ENCODE measurements at places on chromosomes 11 and 22.

GRCh38 chr11:34331329-34331728 lies 26.5 kb downstream of the ABTB2 start:
- DNase-seq: peak; percentile 78

GRCh38 chr11:76701294-76702040 lies 30.9 kb upstream of the LRRC32 start:
- DNase-seq: peak; percentile 86

- DNase-seq: peak; percentile 27
Measured at GRCh38 chr22:20549232-20549841, 41.9 kb downstream of the MED15 start.

- DNase-seq: no peak
Measured at GRCh38 chr22:42955087-42955635, 59.8 kb downstream of the PACSIN2 start.

DNA sequence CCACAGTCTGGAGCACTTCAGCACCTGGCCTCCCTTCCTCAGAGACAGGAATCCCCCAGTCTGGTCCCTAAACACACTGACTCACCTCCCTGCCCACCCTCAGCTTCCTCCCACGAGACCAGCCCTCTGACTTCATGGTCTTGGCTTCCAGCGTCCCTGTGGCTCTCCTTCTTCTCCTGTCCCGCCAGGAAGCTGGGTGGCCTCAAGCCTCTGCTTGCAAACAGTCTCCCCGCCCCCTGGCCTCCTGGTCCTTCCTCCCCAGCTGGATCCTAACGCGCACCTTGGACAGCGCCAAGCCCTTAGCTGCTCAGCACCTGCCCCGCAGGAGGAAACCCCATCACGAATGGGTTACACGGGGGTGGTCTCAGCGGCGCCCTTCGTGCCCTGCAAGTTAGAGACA lies 4.5 kb downstream of the NCF4 start:
- peak; percentile 12 for DNase-seq

GRCh38 chr11:38461751-38462150 lies 1863.7 kb upstream of the RAG2 start:
- DNase-seq: no peak

DNA sequence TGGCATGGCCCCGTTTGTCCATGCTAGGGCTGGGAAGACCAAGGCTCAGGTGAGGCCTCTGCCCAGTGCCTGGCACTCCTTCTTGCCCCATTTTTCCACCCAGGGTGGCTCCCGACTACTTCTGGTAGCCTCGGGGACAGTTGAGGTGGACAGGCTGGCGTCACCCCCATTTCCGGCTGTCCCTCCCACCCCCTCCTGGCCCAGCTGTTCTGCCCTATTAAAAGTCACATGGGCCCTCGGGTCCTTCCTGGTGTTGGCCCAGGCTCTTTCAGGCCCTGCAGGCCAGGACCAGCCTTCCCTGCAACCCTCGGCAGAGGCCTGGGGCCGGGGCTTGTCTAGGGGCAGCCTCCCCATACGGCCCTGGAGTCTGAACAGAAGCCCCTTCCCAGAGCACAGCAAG lies 9.5 kb downstream of the CD81 start:
- no peak for DNase-seq

DNA sequence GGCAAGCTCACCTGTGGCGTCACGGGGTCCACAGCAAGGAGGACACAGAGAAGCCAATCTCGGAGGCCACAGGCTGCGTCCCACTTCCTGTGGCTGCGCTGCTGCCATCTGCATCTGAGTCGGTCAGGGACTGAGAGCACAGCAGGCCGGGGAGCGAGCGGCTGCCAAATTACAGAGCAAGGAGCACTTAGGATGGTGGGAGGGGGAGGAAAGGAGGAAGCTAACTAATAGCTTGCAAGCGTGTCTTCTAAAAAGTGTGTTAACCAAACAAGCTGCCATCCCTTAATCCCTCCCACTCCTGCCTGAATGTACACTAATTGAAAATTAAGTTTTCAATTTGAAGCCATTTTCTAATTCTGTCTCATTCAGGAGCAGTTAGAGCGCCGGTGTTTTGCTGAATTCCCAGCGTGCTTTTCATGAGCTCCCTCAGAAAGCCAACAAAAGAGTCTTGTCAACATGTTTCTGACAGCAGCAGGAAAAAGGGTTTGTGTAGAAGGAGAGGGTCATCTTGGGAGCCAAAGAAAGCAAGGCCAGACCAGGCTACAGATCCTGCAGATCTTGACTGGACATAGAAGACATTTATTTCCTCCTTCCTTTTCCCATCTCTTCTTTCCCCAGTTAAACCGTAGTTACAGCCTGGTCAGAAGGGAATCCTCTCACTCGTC lies 42.4 kb upstream of the API5 start:
- no peak for DNase-seq

DNA sequence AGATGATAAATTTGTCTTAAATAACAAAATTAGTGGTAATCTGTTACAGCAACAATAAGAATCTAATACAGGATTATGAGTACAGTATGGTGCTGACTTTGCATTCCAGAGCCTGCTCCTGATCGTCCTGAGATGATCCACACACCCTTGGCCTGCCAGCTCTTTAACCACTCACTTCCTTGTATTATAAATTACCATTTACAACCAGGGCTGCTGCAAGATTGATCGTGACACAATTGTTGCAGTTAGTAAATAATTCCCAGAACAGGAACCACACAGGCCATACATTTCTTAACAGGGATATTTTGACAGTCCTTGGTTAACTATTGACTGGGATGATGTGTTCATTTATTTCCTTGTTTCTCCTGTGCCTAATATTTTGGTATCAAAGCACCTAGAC lies 3.8 kb upstream of the CBLIF start:
- no peak for DNase-seq

DNA sequence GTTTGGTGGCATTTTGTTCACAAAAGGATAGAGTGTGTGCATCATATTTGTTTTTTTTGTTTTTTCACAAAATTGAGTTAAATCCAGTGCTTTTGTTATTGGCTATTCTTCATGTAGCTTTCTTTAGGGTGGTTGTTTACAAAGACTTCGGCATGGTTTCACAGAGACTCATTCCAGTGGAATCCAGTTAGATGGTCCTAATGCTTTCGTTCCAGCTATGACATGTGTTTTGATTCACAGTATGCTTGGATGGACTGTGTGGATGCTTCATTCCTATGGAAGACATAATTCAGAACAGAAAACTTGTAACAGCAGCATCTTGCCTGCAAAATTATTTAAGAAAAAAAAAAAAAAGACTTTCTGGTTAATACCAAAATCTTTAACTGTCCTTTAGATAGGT lies 97.9 kb downstream of the PDHX start:
- DNase-seq: peak; percentile 85

- DNase-seq: peak; percentile 38
Measured at GRCh38 chr11:68974421-68975194, 6.2 kb downstream of the MRGPRD start.

GRCh38 chr11:6579681-6580080 lies 23.7 kb downstream of the RRP8 start:
- DNase-seq: no peak

Measured in EL (cell line).